ENCODE measurements at places on chromosomes 1 and 21. TPM values are rescaled to one million over a fixed set of nuclear protein-coding genes. Genes with fewer than 3 reads are reported as not detected.

KLHL20 gene
- 29.2 TPM for polyA plus RNA-seq

PSMD4 gene
- polyA plus RNA-seq = 210 TPM

WNT9A gene
- 1.0 TPM for polyA plus RNA-seq

RPL5 gene
- 1,777 TPM for polyA plus RNA-seq

TAS1R3 gene
- 0.01 TPM for polyA plus RNA-seq

MATN1 gene
- polyA plus RNA-seq = not detected

TMPRSS2 gene
- polyA plus RNA-seq = not detected

C1orf94 gene
- polyA plus RNA-seq = 0.10 TPM

GBP6 gene
- not detected for polyA plus RNA-seq

HHAT gene
- 1.3 TPM for polyA plus RNA-seq

OR2T2 gene
- not detected for polyA plus RNA-seq

OR2T3 gene
- polyA plus RNA-seq = not detected

FCN3 gene
- not detected for polyA plus RNA-seq

TSTD1 gene
- polyA plus RNA-seq = 0.24 TPM

ITLN2 gene
- not detected for polyA plus RNA-seq

ELAVL4 gene
- not detected for polyA plus RNA-seq

CRYZL1 gene
- polyA plus RNA-seq = 58.8 TPM

DEDD gene
- 40.0 TPM for polyA plus RNA-seq

AIM2 gene
- polyA plus RNA-seq = not detected

EVA1C gene
- 5.7 TPM for polyA plus RNA-seq

S100A7A gene
- not detected for polyA plus RNA-seq

OR10X1 gene
- not detected for polyA plus RNA-seq

KIF2C gene
- polyA plus RNA-seq = 41.9 TPM

DDR2 gene
- 192 TPM for polyA plus RNA-seq

E2F2 gene
- polyA plus RNA-seq = 0.26 TPM

GJA4 gene
- polyA plus RNA-seq = not detected

ZBTB21 gene
- polyA plus RNA-seq = 9.1 TPM

ADAMTS4 gene
- 1.0 TPM for polyA plus RNA-seq

SLC2A1 gene
- 29.9 TPM for polyA plus RNA-seq

ESRRG gene
- polyA plus RNA-seq = 0.17 TPM

KLF17 gene
- polyA plus RNA-seq = 0.20 TPM

RGS5 gene
- 12.3 TPM for polyA plus RNA-seq

ELF3 gene
- 0.12 TPM for polyA plus RNA-seq

HTR1D gene
- not detected for polyA plus RNA-seq

NUDT4B gene
- polyA plus RNA-seq = 17.5 TPM

CNIH3 gene
- polyA plus RNA-seq = 19.7 TPM

Measured in fibroblast of lung (primary cell).